ENCODE measurements at places on chromosomes 5 and 9. TPM values are rescaled to one million over a fixed set of nuclear protein-coding genes. Genes with fewer than 3 reads are reported as not detected.

GRCh38 chr5:1834022-1834551, 32.9 kb downstream of the NDUFS6 start:
- no peak for DNase-seq

CACFD1 gene
- 15.1 TPM for total RNA-seq

GRCh38 chr9:107210775-107211174, 72.3 kb upstream of the RAD23B start:
- no peak for DNase-seq

CD180 gene
- not detected for total RNA-seq

DNA sequence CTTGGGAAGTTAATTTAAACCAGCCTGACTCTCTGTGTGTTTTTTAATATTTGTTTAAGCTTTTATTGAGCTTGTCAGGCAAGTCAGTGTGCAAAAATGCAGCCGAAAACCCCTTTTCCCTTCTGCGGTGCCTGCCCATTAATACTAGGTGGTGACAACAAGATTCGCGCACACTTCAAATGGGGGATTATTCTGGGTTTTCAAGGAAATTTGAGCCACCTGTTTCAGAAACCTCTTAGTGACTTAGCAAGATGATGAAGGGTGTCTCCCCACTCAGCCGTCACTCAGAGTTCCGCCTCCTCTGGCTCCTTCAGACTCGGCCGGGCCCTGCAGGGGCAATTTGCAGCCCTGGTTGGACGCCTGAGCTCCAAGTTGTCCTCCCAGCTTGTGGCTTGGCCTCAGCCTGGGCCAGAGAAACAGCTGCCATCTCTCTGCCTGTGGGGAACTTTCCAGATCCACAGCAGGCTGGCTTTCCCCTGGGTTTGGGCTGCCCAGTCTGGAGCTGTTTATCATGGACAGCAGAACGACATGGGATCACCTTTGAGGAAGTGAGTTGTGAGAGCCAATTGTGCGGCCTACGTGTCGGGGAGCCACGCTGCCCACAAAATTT, 75.9 kb downstream of the SPRY4 start:
- no peak for DNase-seq

DNA sequence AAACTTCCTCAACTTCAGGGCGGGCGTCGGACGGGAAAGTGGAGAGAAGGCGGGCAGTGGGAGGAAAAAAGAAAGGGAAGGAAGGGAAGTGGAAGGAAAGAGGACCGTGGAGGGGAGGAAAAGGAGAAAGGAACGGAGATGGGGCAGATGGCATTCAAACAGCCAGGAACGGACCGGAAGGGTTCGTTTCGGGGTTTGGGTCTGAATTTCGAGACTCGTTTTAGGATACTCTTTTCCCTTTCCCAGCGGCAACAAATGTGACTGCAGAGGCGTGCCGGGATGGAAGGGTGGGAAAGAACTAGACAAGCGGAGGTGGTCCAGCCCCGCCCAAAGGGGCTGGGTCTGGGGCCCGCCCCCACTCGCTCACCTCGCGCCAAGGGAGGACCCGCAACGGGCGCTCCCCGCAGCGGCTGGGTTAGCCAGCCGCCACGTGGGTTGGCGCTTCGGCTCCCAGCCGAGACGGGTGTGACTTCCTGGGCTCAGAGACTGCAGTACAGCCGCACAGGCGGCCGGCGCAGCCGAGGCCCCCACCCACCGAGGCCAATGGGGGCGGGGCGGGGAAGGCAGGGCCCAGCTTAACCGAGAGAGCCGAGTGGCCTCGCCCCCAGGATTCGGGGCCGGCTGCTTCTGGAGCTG, 2.7 kb downstream of the VCAN start:
- DNase-seq, result peak; percentile 94

ZNF189 gene
- total RNA-seq, result 21.5 TPM

GRCh38 chr9:34446468-34446891, 11.9 kb downstream of the FAM219A start:
- DNase-seq, result no peak

DNA sequence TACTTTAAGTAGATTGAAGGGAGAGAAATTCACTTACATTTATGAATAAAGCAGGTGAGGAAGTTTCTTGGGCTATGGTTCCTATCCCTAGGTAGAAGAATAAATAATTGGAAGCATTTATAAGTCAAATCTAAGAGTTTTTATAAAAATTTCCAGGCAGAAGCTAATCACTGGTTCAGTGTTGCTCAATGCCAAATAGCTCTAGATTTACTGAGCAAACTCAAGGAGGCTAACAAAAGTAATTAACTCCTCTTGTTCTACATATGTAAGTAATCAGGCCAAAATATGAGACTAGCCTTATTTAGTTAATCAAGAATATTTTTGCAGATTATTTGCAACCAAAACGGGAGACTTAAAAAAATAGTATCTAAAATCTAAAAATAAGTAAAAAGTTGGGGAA, 472.3 kb downstream of the PLK2 start:
- no peak for DNase-seq

GRCh38 chr9:137232101-137232500, 1.4 kb downstream of the SLC34A3 start:
- DNase-seq, result no peak

- DNase-seq, result no peak
Measured at GRCh38 chr9:68732405-68733020, 27.5 kb downstream of the PIP5K1B start.

SHISAL2B gene
- not detected for total RNA-seq

DNA sequence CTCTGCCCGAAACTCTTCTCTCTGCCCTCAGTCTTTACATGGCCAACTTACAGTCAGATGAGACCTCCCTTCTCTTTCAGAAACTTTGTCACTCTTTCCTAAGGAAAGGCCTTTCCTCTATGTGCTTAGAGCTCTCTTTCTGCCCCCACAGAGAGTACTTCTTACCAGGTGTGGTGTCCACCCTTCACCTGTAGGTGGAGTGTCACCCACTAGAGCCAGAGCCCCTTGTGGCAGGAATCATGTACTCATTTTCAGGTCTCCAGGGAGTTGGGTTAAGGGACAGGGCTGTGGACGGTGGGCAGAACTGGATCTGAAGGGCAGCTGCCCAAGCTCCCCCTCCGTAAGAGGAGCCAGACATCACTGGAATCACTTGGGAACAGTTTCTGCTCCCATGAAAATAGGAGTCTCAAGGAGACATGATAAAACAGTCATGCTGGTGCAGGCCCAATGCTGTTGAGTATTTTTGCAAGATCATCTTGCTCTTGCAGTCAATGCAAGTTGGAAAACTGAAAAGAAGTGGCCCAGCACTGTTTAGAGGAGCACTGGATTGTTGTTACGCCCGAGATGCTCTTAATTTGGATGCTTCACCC, 436.7 kb downstream of the ZSWIM6 start:
- peak; percentile 71 for DNase-seq

PRSS3 gene
- total RNA-seq, result 29.5 TPM

DNA sequence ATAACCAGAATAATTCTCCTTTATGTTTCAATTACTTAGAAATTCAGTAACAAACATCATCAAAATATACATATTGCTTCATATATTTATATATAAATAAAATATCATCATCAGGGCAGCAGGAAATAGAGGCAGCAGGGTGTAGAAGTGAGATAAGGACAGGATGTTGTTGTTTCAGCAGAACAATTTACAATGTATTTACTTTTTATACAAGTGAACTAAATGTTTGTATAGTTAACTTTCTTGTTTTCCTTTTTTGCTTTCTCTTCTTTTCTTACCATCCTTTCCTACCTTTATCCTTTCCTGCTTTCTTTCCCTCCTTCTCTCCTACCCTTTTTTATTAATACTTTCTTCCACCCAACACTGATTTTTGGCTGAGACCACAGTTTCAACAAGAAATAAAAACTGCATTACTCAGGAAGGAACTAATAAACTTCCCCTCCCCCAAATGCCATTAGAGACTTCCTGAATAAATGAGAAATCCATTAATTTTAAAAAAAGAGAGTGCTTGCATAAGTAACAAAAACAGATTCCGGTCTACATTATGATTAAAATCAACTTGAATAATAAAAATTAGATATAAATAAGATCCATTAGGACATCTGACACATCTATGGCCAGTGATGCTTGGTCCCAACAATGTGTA, 159.8 kb upstream of the ACOT12 start:
- DNase-seq, result no peak

GRCh38 chr5:40603378-40603777, 76.3 kb upstream of the PTGER4 start:
- no peak for DNase-seq

PAPPA gene
- total RNA-seq, result not detected

- DNase-seq, result no peak
Measured at GRCh38 chr9:92170848-92171247, 55.6 kb upstream of the SPTLC1 start.

DNA sequence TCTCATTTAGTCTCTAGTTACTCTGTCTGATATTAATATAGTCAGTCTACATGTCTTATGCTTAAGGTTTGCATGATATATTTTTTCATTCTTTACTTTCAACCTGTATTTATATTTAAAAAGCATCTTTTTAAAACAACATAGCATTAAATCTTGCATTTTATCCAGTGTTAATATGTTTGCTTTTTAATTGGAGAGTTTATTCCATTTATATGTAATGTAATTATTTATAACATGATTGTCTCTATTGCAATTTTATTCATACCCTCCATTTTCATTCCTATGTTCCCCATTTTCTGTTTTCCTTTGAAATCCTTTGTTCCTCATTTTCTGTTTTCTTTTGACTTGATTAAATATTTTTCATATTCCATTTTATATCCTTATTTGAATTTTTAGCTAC, 13.3 kb downstream of the PCDHB15 start:
- DNase-seq, result no peak

PCDHA1 gene
- total RNA-seq, result 0.83 TPM

DNA sequence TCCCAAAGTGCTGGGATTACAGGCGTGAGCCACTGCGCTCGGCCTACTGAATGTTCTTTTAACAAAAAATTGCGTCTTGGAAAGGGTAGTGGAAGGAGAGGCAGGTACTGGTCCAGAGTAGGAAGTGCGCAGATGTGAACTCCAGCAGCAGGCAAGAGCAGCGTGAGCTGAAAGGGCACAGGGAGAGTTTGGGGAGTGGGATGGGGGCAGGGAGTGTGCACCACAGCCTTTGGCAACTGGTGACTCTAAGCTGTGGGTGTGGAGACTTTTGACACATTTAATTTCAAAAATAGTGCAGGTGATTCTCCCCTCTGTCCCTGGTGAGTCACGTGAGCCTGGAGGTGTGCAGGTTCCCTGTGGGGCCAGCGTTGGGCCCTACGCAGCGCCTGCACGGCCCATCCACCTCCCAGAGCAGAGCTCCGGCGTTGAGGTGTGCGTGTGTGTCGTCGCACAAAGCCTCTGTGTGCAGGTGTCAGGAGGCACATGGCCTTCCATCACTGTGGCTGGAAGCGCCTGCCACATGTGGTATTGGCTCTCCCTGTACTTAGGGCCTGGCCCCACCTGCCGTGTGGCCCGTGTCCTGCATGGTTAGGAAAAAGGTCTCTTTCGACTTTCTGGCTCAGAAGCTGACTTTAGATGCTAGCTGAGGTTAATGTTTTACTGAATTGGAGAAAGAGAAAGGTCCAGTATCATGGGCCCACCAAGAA, 11.5 kb downstream of the SQSTM1 start:
- no peak for DNase-seq

DNA sequence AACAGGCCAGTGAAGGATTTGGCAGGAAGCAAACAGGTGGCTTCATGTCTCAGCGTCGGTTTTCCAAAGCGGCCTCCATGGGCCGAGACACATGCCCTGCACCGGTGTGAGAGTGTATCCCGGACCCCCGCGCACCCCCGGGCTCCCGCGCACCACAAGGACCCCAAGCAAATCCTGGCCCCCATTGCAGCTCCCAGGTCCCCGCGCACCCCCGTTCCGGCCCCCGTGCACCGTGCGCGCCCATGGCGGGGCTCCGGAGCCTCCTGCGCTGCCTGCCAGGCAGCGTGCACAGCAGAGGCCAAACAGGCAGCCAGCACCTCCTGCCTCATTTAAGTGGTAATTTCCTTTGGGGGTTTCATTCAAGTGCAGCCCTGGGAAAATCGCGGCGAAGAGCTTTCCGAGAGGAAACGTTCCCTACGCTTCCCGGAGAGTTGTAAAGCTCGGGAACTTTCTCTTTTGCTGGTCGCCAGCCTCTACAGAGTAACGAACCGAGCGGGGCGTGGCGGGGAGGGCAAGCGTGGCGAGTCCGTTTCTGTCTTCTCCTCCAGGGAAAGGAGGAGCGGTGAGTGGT, 145.5 kb upstream of the SLC24A2 start:
- peak; percentile 2 for DNase-seq

DNA sequence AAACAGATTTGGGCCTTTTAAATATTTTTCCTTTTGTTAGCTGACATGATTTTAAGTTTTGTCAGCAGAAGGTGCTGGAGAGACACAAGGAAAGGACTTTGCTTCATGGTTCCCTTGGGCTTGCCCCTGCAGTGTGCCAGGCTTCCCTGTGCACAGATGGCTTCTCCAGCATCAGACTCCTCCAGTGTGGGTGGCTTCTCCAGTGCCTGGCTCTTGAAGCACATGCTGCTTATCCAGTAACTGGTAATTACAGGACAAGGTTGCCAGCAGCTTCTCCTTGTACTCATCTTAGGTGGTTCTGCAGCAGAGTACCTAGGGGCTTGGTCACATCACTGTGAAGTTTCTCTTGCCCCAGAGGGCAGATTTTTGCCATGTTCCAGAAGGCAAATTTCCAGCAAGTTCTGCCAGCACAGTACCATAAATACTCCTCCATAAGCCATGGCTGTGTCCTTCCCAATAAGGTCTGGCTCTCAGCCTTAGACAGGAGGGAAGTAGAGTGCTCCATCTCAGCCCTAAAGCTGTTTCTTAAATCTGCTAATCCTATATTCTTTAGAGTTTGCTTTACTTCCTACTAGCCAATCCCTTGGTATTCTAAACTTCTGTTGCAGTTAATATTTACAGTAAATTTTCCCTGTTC, 62.4 kb downstream of the PJA2 start:
- peak; percentile 8 for DNase-seq

PCDHB8 gene
- 0.21 TPM for total RNA-seq

GRCh38 chr5:168788107-168788506, 208.9 kb upstream of the PANK3 start:
- no peak for DNase-seq

DNA sequence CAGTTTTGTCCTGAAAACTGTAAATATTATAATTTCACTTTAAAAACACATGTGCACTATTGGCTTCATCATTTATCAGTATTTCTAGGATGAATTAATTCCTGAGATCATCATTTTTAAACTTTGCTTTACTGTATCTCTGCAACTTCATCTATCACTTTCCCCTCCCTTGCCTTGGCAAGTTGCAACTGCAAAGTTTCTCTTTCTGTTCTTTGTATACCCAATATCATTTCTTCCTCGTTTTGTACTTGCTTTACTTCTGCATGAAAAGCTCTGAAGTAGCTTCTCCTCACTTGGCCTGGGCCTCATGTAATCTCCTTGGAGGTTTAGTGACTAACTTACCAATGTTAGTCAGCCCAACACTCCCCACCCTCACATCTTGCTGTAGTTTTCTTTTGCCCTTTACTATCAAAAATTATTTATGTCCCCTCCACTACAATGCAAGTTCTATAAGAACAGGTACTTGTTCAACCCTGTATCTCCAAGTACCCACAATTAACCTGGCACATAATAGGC, 12.8 kb downstream of the C5orf63 start:
- DNase-seq, result no peak

- no peak for DNase-seq
Measured at GRCh38 chr5:87125766-87126165, 141.9 kb upstream of the RASA1 start.

- DNase-seq, result no peak
Measured at GRCh38 chr9:33163433-33164137, 3.6 kb downstream of the B4GALT1 start.

Data from Calu3 (cell line).